ENCODE measurements at places on chromosomes 4 and X. TPM values are rescaled to one million over a fixed set of nuclear protein-coding genes. Genes with fewer than 3 reads are reported as not detected.

- DNase-seq, result no peak
Observed at GRCh38 chr4:159944477-159944876, 841.6 kb downstream of the RAPGEF2 start.

- DNase-seq, result no peak
Observed at GRCh38 chr4:9898596-9899305, 117.3 kb downstream of the DRD5 start.

DNA sequence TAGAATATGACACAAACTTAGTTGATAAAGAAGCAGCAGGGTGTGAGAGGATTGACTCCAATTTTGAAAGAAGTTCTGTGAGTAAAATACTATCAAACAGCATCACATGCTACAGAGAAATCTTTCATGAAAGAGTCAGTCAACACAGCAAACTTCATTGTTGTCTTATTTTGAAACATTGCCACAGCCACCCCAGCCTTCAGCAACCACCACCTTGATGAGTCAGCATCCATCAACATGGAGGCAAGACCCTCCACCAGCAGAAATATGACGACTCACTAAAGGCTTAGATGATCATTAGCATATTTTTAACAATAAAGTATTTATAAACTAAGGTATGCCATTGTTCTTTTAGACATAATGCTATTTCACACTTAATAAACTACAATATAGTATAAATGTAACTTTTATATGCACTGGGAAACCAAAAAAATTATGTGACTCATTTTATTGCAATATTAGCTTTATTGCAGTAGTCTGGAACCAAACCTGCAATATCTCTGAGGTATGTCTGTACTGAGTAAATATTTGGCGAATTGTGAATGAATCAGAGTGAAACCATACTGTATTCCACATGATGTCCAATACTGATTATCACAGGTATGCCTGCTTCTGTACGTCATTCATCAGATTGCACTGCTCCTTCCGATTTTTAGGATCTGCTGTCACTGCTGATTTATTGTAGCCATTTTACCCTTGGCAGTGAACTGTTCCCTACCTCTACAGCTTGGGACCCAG is 11.6 kb downstream of the FRMPD4 start:
- DNase-seq, result no peak

DNA sequence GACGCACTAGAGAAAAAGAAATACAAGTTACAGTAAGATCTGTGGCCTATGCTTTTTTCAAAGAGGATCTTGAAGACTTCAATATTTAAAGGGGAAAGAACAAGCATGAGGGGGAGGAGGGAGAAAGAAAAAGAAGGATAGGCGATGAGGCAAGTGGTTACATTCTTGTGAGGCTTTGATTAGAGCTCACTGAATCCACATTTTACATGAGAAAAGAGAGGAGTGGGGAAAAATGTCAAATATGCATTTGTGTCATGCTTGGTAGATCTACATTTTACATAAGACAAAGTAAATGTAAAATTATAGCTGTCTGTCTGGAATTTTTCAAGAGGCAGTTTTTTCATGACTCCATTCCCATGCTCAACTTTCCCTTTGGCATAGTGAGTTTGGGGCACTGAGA is 965.9 kb downstream of the FSTL5 start:
- DNase-seq, result no peak

DNA sequence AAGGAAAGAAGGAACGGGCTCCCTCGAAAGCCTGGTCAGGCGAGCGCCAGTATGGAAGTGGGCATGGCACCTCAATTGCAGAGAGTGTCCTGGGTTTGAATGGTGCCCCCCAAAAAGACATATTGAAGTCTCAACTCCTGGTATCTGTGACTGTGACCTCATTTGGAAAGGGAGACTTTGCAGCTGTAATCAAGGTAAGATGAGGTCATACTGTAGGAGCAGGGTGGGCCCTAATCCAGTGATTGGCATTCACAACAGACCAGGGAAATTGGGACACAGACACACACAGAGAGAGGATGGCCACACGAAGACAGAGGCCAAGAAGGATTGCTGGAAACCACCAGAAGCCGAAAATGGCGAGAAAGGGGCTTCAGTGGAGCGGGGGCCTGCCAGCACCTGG is 6.4 kb downstream of the ZFP92 start:
- no peak for DNase-seq

The ZDHHC15 gene
- total RNA-seq, result 0.24 TPM

The COMMD8 gene
- 15.9 TPM for total RNA-seq

The IL1RAPL1 gene
- not detected for total RNA-seq

The NDST3 gene
- not detected for total RNA-seq

The SRPX2 gene
- not detected for total RNA-seq

Measured in activated T-helper 1 cell treated with anti-CD3 and anti-CD28 coated beads, Interleukin-12 subunit alpha, Interleukin-12 subunit beta, Interleukin-2, Interleukin-4 antibody, amounts not matched to agents 30 ng/mL and 10 ng/mL and 1 ng/mL, durations not matched to agents 14 hours and 24 hours and 36 hours (primary cell).